ENCODE measurements at places on chromosomes 12 and 14.

DNA sequence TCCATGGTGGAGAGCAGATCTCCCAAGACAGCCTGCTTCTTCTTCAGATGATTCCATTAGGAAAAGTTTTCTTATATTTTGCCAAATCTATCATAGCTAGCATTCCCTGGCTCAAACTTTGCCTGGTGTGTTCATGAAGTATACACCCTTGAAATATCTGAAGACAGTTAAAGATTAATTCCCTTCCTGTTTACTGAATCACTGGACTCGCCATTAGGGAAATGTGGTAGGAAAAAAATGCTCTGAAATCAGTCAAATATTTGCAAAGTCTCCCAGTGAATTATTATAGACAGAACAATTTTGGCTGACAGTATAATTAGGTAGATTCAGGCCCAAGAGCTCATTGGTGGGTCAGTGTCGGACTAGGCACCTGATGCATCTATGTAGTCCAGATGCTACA is 86.5 kb downstream of the PDZRN4 start:
- no peak for DNase-seq

DNA sequence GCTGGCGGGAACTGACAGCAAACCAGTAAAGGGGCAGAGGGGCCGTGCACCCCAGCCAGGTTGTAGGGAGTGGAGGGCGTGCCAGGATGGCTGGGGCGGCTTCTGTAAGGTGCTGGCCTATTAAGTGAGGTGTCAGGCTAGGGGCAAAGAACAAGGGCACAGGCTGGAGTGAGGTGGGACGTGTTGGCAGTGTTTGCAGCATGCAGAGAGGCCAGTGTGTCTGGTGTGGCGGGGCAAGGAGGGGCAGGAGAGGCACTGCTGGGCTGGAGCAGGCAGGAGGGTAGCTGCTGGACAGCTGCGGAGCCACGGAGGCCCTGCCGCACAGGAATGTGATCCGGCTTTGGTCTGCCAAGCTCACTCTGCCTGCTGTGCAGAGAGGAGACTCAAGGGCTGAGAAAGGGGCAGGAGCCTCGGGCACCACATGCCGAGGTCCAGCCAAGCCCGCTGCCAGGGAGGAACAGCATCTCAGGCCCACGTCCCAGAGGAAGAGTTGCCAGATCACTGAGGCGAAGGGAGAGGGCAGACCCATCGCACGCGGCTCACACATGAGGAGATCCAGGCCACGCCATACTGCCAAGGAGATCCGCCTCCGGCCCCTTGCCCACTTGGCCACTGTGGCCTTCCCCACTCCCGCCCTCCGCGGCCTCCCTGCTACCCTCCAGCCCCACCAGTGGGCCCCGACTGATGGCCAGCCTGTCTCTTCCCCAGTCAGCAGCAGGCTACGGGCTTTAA is 46.8 kb downstream of the AMN start:
- no peak for DNase-seq

DNA sequence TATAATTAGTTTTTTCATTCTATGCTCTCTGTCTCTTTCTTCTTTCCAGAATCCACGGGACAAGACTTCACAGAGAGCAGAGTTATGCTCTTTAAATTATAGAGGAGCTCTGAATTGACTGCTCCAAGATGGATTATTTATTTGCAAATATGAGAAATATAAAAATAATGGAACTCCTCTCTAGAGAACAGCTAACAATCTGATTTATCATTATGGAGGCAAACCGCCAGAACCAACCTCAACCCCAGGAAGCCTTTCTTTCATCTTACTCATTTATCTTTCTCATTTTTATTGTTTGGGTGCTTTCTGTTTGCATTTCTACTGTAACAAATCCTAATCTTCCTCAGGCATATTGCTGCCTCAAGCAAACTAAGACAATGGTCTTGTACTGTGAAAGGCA is 216.5 kb downstream of the C12orf50 start:
- no peak for DNase-seq

DNA sequence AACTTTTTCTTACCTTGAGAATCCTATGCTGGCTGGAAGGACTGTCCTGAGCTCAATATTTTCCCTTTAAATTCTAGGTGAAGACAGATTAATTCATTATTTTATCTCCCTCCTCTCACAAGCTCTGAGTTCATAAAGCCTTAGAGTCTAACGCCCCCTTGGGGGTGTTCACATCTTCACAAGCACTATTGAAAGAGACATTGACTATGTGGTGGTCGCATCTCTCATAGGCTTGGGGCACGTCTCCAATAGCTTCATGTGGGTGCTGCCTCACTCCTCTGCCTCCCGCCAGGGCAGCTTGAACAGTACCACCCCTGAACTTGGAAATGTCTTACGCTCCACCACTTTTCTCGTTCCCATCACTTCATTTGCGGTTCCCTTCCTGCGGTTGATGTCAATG is 106.2 kb downstream of the UNC79 start:
- no peak for DNase-seq

Data from AG10803 (cell line).